Activated naive CD8-positive, alpha-beta T cell treated with anti-CD3 and anti-CD28 coated beads for 36 hours (primary cell): ENCODE measurements at places on chromosomes 1 and 21. TPM values are rescaled to one million over a fixed set of nuclear protein-coding genes. Genes with fewer than 3 reads are reported as not detected.
A peak's percentile ranks its signal among the peaks of the same experiment; 100 is the strongest.

The NRAS gene
- 67.7 TPM for total RNA-seq

GRCh38 chr1:98898940-98899339 is 105.7 kb downstream of the PLPPR5 start:
- no peak for DNase-seq
- no peak overlapping the region for H3K27ac ChIP-seq
- H3K4me1 ChIP-seq: peaks cover 7% of the 10 kb centered on the region

DNA sequence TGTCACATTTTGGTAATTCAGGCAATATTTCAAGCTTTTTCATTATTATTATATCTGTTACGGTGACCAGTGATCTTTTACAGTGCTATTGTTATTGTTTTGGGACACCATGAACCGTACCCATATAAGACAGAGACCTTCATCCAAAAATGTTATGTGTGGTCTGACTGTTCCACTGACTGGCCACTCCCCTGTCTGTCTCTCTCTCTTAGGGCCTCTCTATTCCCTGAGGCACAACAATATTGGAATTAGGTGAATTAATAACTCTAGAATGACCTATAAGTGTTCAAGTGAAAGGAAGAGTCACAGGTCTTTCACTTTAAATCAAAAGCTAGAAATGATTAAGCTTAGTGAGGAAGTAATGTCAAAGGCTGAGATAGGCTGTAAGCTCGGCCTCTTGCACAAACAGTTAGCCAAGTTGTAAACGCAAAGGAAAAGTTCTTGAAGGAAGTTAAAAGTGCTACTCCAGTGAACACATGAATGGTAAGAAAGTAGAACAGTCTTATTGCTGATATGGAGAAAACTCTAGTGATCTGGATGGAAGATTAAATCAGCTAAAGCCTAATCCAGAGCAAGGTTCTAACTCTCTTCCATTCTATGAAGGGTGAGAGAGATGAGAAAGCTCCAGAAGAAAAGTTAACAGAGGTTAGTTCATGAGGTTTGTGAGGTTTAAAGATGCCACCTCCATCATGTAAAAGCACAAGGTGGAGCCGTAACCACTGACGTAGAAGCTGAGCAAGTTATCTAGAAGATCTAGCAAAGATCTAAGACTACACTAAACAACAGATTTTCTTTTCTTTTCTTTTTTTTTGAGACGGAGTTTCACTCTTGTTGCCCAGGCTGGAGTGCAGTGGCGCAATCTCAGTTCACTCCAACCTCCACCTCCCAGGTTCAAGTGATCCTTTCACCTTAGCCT is 19.7 kb upstream of the DIPK1A start:
- peak overlapping the region; percentile 96 for H3K27ac ChIP-seq
- no peak for DNase-seq
- peaks cover 41% of the 10 kb centered on the region for H3K36me3 ChIP-seq
- H3K27me3 ChIP-seq: no peaks in the 10 kb centered on the region
- H3K4me1 ChIP-seq: peaks cover 56% of the 10 kb centered on the region
- peak overlapping the region; percentile 69 for H3K4me3 ChIP-seq

GRCh38 chr1:159188375-159188788 is 16.3 kb upstream of the ACKR1 start:
- H3K4me3 ChIP-seq: peak overlapping the region; percentile 26
- no peak overlapping the region for H3K27ac ChIP-seq
- peaks cover 79% of the 10 kb centered on the region for H3K27me3 ChIP-seq
- peaks cover 4% of the 10 kb centered on the region for H3K4me1 ChIP-seq
- no peaks in the 10 kb centered on the region for H3K36me3 ChIP-seq

The FCRL5 gene
- total RNA-seq: 0.31 TPM

- no peaks in the 10 kb centered on the region for H3K4me1 ChIP-seq
- no peaks in the 10 kb centered on the region for H3K27me3 ChIP-seq
- DNase-seq: no peak
- H3K27ac ChIP-seq: no peak overlapping the region
- no peaks in the 10 kb centered on the region for H3K36me3 ChIP-seq
Measured at GRCh38 chr21:39363607-39364555, 15.0 kb upstream of the HMGN1 start.

The RIPPLY3 gene
- total RNA-seq: 0.10 TPM

- H3K27ac ChIP-seq: no peak overlapping the region
- H3K4me1 ChIP-seq: no peaks in the 10 kb centered on the region
- H3K36me3 ChIP-seq: no peaks in the 10 kb centered on the region
- H3K27me3 ChIP-seq: no peaks in the 10 kb centered on the region
- no peak overlapping the region for H3K4me3 ChIP-seq
- no peak for DNase-seq
Measured at GRCh38 chr1:189605226-189605625, 872.4 kb downstream of the BRINP3 start.

The CRABP2 gene
- total RNA-seq: 1.2 TPM
